T-helper 2 cell (primary cell): ENCODE measurements at places on chromosomes 4 and X.

- DNase-seq: no peak
Observed at GRCh38 chr4:186726426-186727168, 2.9 kb upstream of the FAT1 start.

DNA sequence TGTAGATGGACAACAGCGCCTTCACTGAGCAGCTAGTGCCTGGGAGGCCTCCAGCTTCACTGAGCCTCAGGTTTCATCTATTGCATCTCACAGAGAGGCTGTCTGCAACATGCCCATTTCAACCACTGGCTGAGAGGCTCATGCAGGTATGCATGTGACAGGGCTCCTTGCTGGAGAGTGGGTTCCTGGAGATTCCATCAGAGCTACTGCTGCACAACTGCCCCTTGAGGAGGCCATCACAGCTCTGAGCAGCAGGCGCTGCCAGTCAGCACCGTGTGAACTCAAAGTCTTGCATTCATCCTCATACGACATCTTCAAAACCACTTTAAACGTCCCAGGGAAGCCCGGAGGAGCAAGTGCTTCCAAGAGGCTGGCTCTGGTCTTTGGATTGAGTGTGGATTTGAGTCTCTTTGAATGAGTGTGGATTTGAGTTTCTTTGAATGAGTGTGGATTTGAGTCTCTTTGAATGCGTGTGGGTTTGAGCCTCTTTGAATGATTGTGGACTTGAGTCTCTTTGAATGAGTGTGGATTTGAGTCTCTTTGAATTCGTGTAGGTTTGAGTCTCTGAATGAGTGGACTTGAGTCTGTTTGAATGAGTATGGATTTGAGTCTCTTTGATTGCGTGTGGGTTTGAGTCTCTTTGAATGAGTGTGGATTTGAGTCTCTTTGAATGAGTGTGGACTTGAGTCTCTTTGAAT is 8.7 kb downstream of the P2RY8 start:
- no peak for DNase-seq

DNA sequence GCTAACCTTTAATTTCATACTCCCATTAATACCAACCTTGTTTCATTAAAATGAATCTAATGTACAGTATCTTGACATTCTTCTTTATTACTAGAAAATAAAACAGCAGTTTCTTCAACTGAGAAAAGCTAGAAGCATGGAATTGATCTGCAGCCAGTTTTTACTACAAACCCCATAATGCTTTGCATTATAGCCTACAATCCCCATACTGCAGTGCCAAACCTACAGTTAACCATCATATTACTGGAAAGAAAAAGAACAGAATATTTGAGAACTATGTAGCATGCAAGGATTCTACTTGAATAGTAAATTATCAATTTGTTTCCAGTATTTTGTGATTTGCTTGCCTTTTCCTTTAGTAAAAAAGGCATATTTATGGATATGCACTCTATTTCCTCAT is 3.2 kb upstream of the IL1RAPL1 start:
- DNase-seq: no peak

GRCh38 chrX:101028562-101028961 is 23.3 kb downstream of the TRMT2B start:
- no peak for DNase-seq

GRCh38 chr4:21467551-21467950 is 481.0 kb downstream of the KCNIP4 start:
- no peak for DNase-seq

- no peak for DNase-seq
Observed at GRCh38 chr4:146193628-146194027, 18.1 kb downstream of the LSM6 start.

DNA sequence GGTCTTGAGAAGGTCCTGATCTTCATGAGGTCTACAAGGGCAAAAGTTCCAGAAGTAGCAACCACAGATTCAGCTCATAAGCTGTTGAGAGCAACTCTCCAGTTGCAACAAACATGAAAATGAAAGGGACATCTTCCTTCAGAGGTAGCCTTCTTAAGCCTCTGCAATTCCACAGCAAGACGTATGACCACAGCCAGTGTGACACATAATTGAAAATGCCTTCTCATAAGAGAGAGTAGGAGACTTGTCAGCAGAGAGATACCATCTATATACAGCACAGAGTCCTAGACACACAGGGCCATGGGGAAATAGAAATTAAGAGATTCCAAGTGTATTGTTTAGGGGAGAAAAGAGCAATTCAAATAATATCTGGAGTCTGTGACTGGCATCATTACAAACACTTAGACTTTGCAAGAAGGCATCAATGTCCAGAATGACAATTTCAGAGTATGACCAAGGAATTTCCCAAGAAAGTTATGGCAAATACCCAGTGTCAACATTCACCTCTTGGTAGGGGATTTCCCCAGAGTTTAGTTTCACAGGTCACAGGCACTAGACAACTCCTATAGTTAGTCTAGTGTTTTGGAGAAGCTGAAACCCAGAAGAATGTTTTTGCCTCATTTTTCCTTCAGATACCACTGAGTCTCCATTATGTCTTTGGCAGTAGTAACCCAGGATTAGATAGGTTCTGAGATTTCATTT is 340.3 kb downstream of the ZNF674 start:
- no peak for DNase-seq

- DNase-seq: no peak
Observed at GRCh38 chr4:6560416-6561172, 14.4 kb upstream of the MAN2B2 start.

DNA sequence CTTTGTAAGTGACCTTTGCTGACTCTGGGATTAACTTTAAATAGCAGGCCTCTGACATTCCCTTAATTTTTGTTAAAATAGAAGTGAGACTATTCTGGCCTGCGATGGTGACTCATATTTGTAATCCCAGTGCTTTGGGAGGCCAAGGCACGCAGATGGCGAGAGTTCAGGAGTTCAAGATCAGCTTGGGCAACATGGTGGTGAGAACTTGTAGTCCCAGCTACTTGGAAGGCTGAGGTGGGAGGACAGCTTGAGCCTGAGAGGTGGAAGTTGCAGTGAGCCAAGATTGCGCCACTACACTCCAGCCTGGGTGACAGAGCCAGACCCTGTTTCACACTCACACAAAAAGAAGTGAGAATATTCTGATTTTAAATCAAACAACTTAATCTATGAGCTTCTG is 27.3 kb downstream of the ZNF330 start:
- DNase-seq: no peak

DNA sequence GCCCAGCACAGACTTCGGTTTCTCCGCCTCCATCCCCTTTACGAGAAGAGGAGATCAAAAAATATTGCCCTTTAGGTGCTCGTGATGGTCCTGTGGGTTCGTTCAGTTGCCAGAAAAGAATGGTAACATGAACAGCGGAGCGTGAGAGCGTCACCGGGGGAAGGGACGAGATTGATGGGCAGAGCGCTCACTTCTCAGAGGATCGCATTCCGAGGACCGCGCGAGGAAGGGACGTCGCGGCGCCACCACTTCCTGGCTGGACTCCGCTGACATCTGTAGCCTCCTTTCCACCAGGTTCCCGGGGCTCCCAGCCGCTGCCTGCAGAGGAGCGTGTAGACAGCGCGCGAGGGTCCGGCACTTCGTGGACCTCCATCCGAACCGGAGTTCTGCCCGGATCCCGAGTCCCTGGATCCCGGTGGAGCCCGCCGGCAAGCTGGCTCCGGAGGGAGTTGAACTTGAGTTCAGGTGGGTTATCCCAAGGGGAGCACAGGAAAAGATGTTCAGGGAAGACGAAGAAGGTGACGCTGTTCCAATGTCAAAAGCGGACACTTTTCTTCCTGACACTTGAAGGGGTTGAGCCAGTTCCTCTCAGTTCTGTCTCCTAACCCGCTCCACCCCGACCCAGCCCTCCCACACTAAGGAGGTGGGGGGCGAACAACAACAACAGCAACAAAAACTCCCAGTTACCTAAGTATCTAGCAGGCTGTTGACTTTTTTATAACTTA is 484 bp downstream of the GALNTL6 start:
- no peak for DNase-seq

GRCh38 chrX:110168585-110168984 is 149.3 kb downstream of the AMMECR1 start:
- no peak for DNase-seq

- DNase-seq: no peak
Observed at GRCh38 chrX:15356444-15356843, 21.1 kb upstream of the PIGA start.

DNA sequence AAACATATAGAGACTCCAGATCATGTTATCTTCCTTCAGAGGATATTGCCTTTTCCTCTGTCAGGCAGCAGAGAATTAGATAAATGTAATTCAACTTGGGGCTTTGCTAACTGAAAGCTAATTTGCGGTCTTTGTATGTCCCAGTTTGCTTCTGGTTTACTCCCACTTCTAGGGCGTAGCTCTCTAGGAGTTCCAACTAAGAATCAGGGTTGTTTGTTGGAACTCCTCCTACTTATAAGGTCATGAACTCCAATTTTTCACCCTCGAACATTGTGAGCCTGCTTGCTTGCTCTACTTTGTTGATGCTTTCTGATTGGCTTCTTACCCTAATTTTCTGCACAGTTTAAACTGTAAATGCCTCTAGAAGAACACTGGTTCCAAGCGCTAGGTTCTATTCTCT is 66.1 kb downstream of the FMR1NB start:
- no peak for DNase-seq

DNA sequence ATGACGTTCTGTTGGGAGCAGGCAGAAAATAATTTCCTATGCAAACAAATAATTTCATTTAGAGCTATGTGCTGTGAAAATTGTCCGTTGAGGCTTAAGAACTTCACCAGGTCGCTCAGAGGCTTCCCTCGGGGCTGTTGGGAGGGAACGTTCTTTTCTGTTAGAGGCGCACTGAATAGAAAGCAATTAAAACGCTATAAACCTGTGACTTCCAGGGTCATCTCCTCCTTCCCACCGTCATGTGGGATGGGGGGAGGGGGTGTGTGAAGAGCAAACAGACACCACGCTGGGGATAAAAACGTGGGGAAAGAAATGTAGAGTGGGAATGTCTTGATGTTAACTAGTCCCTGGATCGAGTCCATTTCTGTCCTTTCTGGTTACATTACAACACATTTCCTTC is 35.2 kb upstream of the ZNF518B start:
- DNase-seq: no peak

GRCh38 chr4:150237110-150237872 is 159.0 kb downstream of the DCLK2 start:
- DNase-seq: no peak

DNA sequence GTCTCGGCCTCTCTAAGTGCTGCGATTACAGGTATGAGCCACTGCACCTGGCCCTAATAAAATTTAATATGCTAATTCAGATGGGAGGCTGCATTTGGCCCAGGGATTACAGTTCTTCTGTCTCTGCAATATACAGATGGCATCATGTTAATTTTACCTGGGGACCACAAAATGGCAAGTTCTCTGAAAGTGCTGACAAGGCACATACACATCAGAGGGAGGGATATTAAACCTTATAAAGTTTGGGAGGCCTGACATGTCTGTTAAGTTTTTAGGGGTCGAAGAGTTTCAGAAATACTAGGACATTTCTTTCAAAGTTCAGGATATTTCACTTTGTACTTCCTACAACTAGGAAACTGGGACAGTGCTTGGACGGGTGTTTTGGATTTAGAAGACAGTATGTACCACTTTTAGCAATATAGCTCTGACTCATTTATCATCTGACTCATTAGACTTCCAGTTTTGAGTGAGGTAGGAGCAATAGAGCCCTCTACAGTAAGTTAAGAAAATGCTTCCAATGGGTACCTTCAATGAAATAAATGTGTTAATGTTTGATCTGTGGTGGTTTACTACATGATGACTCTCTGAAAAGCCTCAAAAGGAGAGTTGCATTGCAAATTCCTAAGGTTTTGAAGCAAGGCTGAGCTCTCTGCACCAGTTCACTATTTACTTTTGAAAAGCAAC is 981.0 kb upstream of the HS3ST1 start:
- DNase-seq: no peak

GRCh38 chrX:46737041-46737440 is 21.9 kb downstream of the SLC9A7 start:
- no peak for DNase-seq

DNA sequence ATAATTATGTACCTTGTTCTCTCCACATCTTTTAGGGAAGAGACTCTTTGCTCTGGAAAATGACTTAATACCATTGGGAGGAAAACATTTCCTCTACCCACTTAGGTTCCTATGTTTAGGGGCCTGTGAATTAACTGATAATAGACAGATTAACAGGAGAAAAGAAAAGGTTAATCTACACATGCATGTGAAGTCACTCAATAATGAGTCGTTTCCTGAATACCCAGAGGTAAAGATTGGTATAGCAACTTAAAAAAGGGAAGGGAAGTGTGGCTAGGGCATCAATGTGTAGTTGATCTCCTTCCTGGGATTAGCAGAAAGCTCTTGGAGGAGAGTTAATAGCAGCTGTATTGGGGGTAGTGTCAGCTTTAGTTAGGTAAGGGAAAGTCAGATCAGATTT is 419.5 kb upstream of the ATOH1 start:
- DNase-seq: no peak

DNA sequence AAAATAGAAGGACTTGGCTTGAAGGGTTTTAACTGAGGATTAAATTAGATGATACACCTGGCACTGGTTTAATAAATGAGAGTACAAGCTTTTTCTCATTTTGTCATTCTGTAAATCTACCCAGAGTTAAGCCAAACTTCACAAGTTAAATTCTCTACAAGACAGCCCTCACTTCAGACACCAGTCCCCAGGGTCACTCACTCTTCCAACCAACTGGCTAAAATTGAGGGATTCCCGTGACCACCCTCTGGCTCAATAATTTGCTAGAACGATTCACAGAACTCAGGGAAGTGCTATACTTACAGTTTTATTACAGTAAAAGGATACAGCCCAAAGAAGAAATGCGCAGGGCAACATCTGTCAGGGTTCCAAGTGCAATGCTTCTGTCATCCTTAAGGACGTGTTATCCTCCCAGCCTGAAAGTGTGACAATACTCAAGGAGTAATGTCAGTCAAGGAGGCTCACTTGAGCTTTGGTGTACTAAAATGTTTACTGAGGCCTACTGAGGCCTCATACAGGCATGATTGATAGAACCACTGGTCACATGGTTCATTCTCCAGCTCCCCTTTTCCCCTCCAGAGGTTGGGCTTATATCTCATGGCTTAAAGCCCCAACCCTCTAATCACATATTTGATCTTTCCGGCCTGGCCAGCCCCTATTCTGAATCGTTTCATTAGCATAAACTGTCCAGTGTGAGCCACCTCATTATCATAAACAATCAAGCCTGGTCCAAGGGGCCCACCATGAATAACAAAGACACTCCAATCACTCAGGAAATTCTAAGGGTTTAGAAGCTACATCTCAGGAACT is 9.6 kb upstream of the TMSB4X start:
- DNase-seq: no peak

GRCh38 chr4:127006446-127006877 is 626.3 kb upstream of the INTU start:
- no peak for DNase-seq

DNA sequence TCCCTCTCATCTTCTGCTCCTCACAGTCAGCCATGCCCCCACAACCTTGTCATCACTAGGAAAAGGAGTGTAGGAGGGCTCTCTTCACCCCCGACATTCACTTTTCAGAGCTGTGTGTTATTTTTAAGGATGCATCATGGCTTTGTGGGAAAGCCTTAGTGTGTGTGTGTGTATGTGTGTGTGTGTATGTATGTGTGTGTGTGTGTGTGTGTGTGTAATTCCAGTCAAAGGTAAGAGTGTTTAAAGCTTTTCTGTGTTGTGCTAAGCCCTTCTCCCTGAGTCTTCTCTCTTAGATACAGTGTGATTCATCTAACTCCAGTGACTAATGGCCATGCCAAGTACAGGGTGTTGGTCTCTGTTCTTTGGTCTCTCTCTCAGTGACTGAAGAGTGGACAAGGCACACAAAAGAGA is 76.6 kb downstream of the CHIC2 start:
- no peak for DNase-seq
